Stimulated activated CD8-positive, alpha-beta memory T cell treated with anti-CD3 and anti-CD28 coated beads, Interleukin-4, amount 100 ng/mL, for 4 hours (primary cell): ENCODE measurements at places on chromosomes 5 and 9.

DNA sequence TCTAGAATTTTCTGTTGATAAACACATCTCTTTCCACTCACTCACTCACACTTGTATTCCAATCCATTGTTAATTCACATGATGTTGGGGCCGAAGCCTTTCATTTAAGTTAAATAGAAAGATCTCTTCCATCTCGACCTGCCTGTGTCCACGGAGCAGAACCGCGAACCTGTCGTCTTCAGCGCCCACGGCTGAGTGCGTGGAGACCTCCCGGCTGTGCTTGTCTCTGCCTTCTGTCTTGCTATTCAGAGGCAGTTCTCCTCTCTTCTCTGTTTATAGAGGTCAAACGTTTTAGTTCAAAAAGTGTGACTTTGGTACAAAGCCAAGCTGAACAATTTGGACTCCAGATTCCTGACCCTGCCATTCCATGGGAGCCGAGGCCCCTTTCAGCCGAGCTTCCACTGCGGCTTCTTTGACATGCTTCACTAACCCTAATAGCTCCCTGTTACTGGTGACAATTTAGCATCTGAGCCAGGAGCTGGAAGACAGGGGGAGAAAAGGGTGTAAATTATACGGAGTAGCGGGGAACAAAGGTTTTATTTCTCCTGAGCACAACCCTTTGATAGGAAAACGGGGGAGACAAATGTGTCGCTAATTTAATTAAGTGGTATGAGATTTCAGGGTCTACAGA is 314.4 kb upstream of the IRX4 start:
- DNase-seq = no peak

GRCh38 chr5:155008669-155009068 is 4.9 kb upstream of the KIF4B start:
- no peak for DNase-seq

- DNase-seq = no peak
Measured at GRCh38 chr5:116375926-116376325, 198.7 kb downstream of the SEMA6A start.

- DNase-seq = no peak
Measured at GRCh38 chr9:7119612-7120011, 361.8 kb downstream of the KDM4C start.

DNA sequence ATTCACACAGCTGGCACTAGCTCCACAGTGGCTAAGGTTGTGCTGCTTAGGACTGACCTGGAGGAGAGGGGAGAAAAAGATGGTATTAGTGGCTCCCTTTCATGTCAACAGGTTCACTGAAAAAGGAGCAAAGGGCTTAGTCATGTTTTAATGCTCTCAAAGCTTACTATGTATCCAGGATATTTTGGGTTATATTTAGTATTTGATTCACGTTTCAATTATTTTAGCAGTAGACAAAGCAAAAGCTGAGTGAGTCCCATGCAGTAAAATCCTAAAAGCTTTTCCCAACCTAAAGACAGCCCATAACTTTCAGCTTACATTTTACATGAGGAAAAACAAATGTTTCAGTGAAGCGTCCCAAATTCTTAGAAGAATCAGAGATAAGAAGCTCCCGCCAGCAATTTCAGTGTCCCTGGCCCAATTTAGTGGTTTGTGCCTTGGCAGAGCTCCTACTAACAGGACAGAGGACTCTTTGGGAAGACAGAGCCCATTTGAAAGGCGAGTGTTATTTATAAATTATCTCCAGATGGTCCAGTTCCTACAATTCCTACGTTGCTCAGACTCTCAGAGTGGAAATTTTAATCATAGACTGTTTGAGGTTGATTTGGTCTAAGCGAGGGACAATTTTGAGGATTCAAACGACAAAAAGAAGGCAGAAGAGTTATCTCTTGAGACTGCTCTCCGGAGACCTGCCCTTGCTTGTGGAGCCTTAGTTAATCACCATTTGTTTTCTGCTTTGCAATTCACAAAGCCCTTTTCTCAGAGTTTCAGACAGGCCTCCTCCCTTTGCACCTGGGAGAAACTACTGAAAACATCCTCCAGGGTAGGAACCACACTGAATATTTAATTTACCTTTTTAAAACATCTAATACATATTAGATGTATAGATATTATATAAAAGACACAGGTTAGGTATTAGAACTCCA is 225.0 kb upstream of the ANKRD55 start:
- no peak for DNase-seq
